Stimulated activated CD4-positive, alpha-beta T cell treated with anti-CD3 and anti-CD28 coated beads, Interleukin-1b, Interleukin-23, amount 100 ng/mL, for 48 hours (primary cell): ENCODE measurements at places on chromosomes 13 and 19.

DNA sequence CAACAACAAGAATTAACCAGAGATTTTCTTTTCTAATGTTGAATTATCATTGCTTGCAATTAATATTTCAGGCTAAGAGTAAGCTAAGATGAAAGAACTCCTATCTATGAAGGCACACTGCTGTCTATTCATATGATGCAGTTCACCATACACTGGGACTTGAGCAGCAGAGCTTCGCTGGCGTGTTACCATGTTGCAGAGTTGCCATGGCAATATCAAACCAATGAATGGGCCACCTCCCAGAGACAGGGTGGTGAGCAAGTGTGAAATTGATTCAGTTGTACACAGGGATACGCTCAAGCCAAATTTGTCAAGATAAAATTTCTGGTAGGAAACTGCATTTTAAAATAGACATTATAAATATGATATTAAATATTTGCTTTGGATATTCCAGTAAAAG, 69.3 kb upstream of the MYO16 start:
- no peak for DNase-seq

- no peak for DNase-seq
Measured at GRCh38 chr19:31257426-31258130, 91.7 kb downstream of the TSHZ3 start.

GRCh38 chr13:92297971-92298942, 899.8 kb downstream of the GPC5 start:
- DNase-seq: no peak

- DNase-seq: no peak
Measured at GRCh38 chr13:102852556-102852955, 6.7 kb downstream of the ERCC5 start.

DNA sequence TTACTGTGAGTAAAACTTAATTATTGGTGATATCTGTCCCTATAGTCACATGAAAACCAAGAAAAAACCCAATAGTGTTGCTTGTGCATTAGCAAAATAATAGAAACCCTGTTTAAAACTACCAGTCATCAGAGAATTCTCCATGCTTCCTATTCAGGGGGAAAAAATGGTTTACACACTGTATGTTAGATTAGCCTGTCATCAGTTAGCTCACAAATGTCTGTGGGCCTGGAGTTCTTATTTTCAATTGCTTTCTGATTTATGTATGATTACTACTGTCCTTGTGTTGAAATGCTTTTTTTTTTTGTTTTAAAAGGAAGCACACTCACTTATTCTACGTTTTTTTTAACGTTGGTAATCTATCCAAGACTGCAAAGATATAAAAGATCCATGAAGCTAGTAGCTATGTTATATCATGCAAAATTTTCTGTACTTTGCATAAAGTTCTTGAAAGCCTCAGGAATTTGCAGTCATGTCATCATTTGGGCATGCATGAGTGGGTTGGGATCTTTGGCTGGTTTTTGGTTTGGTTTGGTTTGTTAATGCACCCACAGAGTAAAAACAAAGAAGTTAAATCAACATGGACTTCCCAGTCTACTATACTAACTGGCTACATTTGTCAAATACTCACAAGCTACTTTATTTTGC, 25.9 kb downstream of the RXFP2 start:
- DNase-seq: no peak

- no peak for DNase-seq
Measured at GRCh38 chr13:34964558-34964957, 22.5 kb downstream of the NBEA start.

- DNase-seq: peak; percentile 83
Measured at GRCh38 chr13:29543230-29544215, 52.0 kb downstream of the SLC7A1 start.

DNA sequence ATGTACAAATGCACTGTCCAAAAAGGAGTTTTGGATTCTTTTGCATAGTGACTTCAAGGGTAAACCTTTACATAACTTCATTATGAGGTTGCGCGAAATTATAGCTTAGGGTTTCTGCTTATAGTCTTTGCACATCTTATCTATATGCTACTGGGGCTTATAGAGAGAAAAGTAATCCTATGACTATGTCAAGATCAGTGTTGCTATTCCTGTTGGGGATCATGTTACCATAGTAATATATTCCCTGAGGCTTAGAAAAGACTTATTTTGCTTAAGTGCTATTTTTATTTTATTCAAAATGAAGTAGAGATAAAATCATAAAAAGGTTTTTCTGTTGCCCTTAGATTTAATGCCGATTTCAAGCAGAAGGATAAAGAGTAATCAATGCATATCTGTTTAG, 14.7 kb upstream of the POSTN start:
- DNase-seq: no peak

GRCh38 chr13:109384491-109385241, 401.7 kb downstream of the IRS2 start:
- DNase-seq: no peak

GRCh38 chr13:66162470-66162869, 1067.7 kb downstream of the PCDH9 start:
- DNase-seq: no peak

GRCh38 chr13:99486996-99487395, 14.3 kb upstream of the TM9SF2 start:
- DNase-seq: no peak

DNA sequence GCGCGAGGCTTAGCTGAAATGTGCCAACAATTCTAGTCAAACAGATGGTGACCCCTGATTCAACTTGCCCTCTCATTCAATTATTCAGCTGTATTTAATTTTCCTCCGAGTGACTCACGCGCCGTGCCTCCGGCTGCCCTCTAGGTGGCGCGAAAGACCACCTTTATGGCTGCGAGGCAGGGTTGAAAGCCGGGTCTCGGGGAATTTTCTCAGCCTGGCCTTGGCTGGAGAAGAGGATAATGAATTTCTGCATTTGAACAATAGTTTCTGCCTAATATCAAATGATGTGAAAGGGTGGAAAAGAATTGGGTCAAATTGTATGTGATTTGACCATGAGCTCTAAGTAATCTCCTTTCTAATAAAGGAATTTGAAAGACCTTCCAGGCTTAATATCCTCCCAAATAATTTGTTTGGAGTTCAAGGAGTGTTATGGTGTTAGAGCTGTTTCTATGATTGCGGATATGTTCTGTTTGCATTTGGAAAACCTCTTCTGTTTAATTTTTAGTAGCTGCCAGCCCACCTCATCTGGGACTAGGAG, 310.9 kb downstream of the ZNF536 start:
- DNase-seq: peak; percentile 47

DNA sequence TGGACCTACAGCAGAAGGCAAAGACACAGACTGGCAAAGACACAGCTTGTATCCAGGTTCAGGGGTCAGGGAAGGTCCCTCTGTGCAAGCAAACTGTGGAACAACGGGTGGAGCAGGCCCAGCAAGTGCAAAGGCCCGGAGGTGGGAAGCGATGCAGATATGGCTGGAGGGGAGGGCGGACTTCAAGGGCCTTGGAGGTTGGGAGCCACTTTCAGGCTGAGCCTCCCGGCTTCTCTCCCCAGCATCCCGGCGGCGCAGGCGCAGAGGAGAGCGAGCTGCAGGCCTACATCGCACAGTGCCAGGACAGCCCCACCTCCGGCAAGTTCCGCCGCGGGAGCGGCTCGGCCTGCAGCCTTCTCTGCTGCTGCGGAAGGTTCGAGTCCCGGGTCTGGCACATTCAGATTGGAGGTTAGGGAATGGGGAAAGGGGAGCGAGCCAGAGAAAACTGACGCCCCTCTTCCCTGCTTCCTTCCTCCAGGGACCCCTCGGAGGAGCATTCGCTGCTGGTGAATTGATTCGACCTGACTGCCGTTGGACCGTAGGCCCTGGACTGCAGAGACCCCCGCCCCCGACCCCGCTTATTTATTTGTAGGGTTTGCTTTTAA, 2.1 kb upstream of the PNPLA6 start:
- DNase-seq: no peak

DNA sequence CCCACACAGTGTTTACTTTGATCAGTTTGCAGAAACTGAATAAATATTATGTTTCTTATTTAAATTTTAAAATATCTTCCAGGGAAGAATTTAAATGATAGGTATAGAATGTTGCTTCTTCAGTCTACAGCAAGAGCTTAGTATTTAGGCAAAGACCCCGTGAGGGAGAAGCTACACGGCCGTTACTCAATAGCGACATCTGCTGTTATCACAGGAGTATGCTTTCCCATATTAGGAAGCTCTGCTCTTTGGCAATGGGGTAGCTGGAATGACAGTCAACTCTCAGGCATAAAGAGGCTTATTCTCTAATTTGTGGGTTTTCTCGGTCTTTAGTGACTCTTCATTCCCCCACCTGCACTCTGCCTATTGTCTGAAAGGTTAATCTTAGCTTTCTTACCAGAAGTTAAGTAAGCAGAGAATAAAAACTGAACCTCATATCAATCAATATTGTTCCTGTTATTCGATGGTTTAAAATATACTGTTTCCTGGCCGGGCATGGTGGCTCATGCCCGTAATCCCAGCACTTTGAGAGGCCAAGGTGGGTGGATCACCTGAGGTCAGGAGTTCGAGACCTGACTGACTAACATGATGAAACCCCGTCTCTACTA, 13.2 kb upstream of the LHFPL6 start:
- peak; percentile 24 for DNase-seq

DNA sequence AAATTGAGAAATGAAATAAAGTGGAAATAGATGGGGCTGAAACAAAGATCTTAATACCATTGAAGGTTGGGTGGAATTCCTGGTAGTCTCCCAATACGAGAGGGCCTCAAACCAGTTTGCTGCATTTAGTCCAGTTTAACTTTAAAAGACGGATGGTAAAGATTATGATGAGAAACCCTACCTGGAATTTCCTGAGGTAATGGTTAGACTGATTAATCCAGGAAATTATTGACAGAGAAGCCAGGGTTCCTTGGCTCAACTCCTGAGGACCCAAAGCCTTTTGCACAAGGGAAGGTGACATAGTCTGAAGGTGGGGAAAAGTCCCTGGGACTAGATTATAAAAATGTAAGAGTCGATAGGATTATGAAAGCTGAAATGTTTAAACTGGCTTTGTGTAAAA, 133.2 kb upstream of the SLITRK5 start:
- DNase-seq: no peak

- DNase-seq: peak; percentile 77
Measured at GRCh38 chr19:12777217-12778016, 2.1 kb upstream of the HOOK2 start.

DNA sequence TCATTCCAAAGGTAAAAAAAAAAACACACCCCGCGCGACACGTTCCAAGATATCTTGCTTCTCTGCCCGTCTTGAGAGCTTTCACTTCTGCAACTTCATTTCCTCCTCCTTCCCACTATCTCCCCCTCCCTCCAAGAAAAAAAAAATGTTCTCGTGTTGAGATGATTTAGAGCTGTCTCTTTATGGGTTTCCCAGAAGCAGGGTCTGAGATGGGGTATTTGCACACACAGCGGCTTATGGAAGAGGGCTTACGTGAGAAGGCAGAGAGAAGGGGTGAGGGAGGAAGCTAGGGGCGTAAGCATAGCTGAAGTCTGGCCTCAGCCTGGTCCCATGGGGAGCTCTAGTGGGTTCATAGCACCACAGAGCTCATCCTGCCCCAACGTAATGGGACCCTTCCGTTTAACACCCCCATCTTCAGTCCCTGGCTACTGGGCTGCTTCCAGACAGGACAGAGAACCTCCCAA, 31.3 kb upstream of the USE1 start:
- no peak for DNase-seq

- DNase-seq: no peak
Measured at GRCh38 chr19:29537601-29538000, 11.8 kb downstream of the VSTM2B start.

DNA sequence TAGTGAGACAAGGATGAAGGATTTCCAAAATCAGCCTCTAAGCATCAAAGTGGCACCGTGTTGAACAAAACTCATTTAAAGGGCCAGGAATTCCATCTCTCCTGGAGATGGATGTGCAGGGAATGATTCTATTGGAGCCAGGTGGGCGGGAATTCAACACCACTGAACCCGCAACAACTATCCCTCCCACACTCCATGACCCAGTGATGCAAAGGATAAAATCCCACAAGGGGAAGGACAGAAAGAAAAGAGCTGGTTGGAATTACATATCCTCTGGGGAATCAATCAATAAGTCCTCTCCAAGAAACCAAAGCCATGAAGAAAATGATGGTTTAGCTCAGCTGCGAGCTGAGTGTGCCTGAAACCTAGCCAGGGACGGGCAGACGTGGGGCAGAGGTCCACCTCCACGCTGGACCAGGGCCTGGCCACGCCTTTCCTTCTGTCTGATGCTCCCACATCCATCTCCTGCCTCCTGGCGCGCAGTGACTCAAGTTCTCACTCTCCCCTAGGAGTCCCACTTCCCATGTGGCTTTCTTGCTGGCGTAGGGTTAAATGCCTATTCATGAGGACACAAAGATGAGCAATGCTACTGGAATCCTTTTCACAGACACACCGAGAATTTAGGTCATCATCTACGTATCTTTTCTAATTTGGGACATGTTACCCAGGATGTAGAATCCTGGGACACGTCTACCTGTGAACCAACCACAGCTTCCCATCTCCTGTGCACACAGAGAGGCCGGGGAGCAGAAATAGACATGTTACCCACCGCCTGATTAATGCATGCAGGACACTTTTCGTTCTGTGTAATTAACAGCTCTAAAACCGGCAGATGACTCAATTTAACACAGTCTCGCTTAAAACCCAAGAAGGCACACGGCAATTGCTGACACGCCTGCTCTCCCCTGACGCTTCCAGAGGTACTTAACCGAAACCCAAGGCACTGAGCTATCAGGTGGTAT, 48.6 kb downstream of the PEPD start:
- no peak for DNase-seq

DNA sequence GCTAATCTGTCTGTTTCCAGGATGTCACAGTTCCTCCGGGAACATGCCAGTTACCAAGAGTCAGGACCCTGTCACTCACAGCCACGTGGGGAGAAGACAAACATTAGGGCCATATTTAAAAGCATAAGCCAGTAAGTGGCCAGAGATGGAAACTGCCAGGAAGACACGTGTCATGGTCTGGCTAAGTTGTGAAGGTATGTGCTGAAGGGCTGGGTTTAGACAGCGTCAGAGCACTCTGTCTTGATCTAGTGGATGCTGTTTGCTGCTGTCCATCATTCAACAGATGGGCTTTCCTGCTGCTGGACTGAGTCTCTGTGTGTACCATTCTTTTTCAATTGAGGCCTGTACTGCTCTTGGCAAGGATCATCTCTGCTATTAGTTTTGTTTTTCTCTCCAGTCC, 128.6 kb downstream of the HS6ST3 start:
- no peak for DNase-seq

GRCh38 chr19:13104848-13105711, 2.4 kb upstream of the LYL1 start:
- DNase-seq: peak; percentile 36

DNA sequence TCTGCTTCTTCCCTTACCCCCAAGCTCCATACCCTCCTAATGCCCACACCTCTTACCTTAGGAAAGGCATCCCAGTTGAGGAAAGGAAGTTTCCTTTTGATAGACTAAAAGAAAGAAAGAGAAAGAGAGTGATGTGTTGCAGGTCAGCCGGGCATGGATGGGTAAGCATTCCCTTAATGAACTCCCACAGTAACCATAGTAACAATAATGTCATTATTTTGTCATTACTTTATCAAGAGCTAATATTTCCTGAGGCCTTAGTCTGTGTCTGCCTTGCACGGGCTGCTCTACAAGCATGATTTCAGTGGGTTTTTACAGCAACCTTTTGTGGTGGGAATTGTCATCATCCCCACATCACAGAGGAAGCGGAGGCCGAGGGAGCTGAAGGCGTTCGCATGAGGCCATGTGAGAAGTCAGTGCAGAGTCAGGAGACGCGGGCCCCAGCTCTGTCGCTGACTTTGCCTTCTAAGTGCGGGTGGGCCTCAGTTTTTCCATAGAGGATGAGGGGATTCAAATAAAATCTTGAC, 2.5 kb downstream of the KRTDAP start:
- no peak for DNase-seq

GRCh38 chr19:29945433-29945832, 3.4 kb downstream of the URI1 start:
- DNase-seq: no peak
